ENCODE measurements at places on chromosomes 13 and 19.

GRCh38 chr13:100478107-100478809, 110.3 kb downstream of the GGACT start:
- no peak for DNase-seq

DNA sequence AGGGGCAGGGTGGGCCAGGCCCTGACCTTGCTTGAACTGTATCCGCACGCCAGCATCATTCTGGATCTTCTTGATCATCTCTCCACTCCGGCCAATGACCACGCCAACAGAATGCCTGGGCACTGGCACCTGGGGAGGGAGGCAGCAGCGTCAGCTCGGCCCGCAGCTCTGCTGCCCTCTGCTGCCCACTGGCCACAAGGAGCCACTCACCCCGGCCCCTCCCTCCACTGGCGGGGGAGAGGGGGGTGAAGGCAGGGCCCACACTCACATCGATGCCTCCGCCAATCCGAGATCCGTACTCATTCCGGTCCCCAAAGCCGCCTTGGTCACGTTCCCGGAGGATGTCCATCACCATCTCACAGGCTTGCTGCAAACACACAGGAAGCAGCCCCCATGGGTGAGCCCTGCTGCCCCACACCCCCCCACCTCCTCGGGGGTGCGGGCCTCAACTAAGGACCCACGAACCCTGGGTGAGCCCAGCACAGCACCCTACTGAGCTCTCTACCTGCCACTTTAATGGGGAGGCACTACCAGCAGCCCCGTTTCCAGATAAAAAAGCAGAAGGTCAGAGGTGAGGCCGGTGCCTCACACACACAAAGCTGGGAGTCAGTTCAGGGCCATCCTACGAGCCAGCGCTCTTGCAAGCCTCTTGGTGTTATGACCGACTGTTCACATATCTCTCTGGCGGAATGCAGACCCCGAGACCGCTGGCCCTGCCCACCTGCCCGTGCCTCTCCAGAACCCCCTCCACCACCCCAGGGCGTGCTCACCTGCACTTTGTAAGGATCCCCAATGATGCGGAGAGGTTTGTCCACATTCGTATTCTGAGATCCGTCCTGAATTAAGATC, 6.7 kb downstream of the KHSRP start:
- no peak for DNase-seq

DNA sequence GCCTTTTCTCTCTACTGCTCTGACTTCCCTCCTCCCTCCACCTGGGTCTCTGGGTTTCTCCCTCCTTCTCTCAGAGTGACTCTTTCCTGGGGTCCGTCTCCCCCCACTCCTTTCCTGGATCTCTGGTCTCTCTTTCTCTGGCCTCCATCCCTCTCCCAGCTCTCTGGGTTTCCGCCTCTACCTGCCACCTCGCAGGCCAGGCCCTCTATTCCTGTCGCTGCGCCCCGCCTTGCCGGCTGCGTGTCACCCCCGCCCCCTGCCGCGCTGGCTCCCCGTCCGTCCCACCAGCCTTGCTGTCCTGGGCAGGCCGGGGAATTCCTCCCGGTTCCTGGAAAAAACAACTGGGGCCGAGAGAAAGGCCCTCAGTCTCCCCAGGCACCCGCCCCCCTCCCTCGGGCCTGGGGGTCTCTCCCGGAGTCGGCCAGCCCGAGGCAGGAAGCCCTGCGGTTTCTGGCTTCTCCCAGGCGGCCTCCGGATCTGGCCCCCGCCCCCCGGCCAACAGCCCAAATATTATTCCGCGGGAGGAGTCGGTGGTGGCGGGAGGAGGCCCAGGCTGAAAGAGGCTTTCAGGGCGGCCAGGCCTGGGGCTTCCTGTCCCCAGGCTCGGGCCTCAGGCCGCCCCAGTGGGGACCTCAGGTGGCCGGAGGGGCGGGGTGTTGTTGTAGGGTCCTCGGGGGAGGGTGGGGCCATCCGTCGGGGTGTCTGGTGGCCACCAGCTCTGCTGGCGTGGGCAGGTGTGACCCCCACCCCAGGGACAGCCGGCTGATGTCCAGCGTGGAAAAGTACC, 9.3 kb downstream of the IRF2BP1 start:
- DNase-seq, result peak; percentile 8

- peak; percentile 72 for DNase-seq
Observed at GRCh38 chr13:61350341-61350740, 65.3 kb downstream of the PCDH20 start.

- no peak for DNase-seq
Observed at GRCh38 chr13:42279080-42279479, 7.1 kb downstream of the AKAP11 start.

- no peak for DNase-seq
Observed at GRCh38 chr13:41985788-41986508, 25.0 kb upstream of the VWA8 start.

- DNase-seq, result no peak
Observed at GRCh38 chr19:29259867-29260281, 46.9 kb upstream of the UQCRFS1 start.

DNA sequence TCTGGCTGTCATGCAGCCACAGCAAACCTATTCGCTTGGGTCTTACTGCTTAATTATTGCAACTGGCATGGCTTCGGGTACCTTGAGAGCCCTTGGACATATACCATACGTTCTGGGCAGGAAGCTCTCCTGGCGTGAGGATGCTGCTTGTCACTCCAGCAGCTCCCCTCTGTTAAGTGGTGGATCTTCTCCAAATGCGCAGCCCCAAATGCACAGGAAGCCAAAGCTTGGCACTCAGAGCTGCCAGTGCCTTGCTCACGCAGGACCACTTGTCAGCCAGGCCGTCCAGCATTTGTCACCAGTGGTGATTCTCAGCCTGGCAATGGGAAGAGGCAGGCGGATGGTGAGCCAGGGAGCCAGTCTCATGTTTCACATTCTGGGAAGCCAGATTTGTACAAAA, 158.6 kb downstream of the KATNAL1 start:
- DNase-seq, result no peak

DNA sequence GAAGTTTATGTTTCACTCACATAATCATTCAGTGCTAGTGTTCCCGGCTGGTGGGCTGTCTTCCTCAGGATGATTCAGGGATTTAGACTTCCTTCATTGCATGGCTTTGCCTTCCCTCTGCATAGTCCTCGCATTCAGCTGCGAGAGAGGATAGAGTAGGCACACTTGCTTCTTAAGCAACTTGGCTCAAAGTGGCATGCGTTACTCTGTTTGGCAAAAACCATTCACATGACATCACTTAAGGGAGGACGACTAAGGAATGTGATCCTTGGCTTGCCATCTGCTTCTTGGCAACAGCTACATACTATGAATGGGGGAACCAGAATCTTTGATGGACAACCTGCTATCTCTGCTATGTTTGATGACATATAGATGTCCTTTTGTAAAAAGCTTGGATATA, 359.3 kb downstream of the TDRD3 start:
- DNase-seq, result peak; percentile 20

DNA sequence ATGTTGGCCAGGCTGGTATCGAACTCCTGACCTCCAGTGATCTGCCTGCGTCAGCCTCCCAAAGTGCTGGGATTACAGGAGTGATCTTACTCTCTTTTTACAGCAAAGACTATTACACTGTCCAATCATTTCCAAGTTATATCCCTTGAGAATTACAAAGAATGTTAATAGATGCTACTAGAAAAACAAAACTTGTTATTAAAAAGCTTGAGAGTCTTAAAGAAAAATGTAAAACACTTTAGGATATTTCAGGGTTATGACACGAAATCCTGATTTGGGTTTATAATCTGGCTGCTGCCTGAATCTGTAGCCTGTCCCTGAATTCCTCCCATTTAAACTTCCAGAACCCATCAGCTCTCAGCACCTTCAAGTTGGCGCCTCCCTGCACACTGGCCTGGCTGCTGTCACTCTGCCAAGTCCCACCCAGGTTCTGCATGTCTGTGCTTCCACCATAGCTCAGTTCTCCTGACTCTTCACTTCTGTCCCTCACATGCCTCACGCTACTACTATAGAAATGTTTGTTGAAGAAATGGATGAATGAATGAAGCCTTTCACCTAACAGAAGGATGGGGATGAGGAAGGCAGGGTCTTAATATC, 55.8 kb upstream of the RFXAP start:
- DNase-seq, result no peak

DNA sequence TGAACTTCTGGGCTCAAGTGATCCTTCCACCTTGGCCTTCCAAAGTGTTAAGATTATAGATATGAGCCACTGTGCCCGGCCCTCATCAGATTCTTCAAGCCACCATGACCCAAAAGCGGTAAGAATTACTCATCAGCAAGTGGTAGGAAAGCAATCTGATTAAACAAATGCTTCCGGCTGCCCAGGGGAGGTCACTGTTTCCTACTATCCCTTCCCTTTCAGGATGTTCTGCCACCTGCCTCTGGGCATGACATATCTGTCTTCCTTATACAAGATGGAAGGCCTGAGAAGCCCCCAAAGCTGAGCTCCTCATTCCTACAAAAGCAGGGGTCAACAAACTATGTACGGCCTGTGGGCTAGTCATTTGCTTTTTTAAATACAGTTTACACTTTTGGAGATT, 7.0 kb downstream of the ABHD8 start:
- DNase-seq, result peak; percentile 59

DNA sequence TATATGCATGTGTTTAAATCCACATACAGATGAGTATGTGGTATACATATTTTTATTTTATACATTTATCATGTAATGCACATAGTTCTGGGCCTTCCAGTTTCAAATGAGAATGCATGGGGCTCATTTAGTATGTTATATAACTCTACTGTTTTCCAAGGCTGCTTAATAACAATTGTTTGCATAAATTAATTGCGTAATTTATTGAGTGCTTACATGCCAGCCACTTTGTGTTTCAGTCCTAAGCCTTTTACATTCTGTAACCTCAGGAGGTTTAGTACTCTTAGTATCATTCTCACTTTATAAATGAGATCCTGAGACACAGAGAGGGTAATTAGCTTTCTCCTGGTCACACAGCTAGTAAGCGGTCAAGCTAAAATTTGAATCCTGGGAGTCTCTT, 16.7 kb upstream of the CACNG8 start:
- DNase-seq, result no peak

GRCh38 chr13:101331731-101332130, 84.6 kb downstream of the NALCN start:
- DNase-seq, result no peak

DNA sequence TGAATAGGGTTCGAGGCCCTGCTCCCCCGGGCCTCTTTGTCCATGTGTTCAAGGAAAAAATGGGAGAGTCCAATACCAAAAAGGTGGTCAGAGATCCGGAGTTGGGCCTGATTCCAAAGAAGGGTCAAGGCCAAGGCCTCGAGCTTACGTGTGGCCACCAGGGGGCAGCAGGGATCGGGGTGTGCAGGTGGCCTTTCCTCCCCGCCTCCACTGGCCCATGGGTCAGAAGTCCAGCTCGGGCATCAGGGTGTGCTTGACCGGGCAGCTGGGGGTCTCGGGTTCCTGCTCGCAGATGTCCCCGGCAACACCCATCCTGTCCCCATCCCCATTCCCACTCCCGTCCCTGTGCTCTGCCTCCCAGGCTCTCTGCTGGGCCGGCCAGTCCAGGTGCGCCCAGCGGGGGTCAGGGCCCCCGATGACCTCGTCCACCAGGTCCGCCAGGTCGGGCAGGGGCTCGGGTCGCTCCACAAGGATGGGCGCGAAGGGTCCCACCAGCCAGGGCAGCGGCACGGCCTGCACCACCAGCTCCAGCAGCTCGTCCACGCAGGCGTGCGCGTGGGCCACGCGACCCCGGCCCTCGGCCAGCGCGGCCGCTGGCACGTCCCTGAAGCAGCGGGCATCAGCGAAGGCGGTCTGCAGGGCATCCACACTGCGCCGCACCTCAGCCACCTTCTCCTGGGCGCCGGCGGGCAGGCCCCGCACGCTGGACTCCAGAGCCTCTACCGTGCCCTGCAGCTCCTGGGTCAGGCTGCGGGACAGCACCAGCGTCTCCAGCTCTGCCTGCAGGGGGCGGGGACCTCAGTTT, 5.2 kb upstream of the PLIN4 start:
- DNase-seq, result no peak

DNA sequence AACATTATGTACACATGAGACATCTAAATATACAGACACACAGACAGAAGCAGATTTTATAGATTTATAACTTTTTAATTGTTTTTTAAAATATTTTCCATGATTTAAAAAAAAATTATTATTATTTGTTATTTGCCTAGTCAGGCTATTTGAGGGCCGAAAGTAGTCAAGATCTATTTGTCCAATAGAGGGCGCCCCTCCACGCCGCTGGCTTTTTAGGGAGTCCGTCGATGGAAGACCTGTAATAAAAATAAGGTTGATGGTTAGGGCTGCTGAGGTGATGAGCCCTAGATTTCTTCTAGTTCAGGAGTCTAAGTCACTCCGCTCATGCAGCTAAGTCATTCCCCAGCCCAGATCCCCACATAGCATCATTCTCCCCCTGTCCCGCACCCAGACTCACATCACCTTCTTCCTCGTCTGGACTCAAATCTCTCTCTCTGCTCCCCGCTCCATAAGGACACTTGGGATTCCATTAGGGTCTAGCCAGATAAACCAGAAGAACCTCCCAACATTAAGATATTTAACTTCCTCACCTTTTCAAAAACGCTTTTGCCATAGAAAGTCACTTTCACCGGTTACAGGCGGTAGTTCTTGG, 33.9 kb upstream of the CEACAM21 start:
- peak; percentile 9 for DNase-seq

- no peak for DNase-seq
Observed at GRCh38 chr19:43872547-43873336, 45.6 kb downstream of the ZNF283 start.
